Esophagus mucosa (tissue), 1 donor: ENCODE measurements at places on chromosomes 2 and 18. TPM values are rescaled to one million over a fixed set of nuclear protein-coding genes. Genes with fewer than 3 reads are reported as not detected.

Gene FLACC1
- total RNA-seq = 0.56 TPM

Gene L3MBTL4
- 4.8 TPM for total RNA-seq

Gene PDE1A
- total RNA-seq = 1.2 TPM

Gene CRYGD
- not detected for total RNA-seq

Gene CFC1
- not detected for total RNA-seq

Gene C2orf15
- total RNA-seq = 1.9 TPM

Gene EPAS1
- 89.5 TPM for total RNA-seq

Gene GALNT5
- total RNA-seq = 3.8 TPM

Gene MMADHC
- 86.5 TPM for total RNA-seq

- ATAC-seq = no peak
These were observed 95.9 kb downstream of the LYPD6B start for GRCh38 chr2:149134335-149134923.

DNA sequence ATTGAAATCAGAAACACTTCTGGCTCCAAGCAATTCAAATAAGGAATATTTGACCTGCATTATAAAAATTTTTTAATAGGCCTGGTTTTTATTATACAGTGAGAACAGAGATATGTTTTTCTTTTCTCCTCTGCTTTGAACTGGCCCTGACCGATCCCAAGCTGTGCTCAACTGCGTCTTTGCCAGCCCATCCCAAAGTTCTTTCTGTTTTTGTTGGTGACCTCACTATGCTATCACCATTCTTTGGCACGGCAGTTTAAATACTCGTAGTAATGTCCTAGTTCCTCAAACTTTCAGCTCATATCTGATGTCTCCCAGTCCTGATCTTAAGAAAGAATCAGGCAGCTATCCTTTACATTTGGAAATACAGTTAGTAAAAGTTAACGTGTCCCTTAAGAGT is 42.3 kb upstream of the NETO1 start:
- ATAC-seq = no peak

GRCh38 chr2:101442042-101442666 is 32.8 kb downstream of the RFX8 start:
- ATAC-seq = no peak

DNA sequence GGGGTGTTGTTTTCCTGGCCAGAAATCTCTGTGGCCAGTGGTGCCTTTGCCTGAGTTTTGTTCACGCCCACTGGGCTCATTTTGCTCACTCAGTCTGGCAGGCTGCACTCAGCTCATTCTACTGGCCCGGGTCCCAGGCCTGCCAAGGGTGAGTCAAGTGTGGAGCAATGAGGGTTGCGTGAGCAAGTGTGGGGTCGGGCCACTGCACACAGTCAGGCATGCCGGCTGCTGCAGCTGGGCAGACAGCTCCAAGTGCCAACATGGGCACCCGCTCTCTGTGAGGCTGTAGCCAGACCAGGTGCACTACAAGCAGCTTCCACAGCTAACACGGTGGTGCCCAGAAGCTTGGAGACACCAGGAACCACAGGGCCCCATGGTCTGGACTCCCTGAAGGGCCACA is 801.1 kb upstream of the RAB6C start:
- peak; percentile 98 for ATAC-seq

DNA sequence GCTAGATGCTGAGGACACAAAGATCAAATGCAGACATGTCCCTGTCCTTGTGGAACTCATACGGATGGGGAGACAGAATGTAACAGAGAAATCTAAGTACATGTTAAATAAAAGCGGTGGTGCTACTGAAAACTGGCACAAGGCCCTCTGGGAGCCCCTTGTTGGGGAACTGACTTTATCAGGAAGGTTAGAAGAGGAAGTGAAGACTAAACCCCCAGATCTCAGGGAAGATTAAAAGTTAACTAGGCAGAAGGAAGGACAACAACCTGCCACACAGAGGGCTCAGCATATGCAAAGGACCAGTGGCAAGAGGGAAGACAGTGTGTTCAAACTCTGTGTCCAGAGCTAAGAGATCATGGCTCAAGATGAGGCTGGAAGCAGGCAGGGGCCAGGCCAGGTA is 4.8 kb downstream of the CACNB4 start:
- no peak for ATAC-seq

- ATAC-seq = peak; percentile 16
These were observed 5.6 kb upstream of the GPR17 start for GRCh38 chr2:127640082-127641072.

DNA sequence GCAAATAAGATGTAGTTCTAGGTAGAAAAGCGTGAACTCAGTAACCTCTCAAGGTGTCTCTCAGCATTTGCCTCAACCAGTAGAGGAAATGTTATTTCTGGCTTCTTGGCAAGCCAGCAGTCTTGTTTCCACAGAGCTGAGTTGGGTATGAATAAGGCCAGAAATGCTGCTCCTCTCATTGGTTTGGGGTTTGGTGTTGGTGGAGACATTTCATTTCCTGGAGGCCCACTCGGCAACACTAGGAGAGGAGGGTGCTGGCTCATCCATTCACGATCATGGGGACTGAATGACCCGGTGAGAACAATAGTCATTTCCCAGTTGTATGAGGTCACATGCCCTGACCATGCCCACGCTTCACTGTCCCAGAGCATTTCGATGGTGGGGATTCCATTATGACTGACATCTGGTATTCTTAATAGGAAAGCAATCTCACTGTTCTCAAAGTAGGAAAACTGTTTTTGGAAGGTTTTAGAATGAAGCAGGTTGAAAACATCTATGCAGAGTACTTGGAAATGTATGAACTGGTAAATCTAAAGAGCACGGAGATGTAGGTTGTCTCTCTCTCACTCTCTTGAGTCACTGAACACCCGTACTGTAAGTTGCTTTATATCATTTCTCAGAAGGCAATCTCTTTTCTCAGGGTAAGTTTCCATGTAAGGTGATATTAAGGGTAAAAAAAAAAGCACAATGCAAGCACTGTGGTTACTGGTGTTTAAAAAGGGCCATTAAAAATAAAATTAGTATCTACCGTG is 37.1 kb upstream of the CTLA4 start:
- ATAC-seq = no peak

GRCh38 chr2:209094221-209094620 is 329.6 kb upstream of the MAP2 start:
- no peak for ATAC-seq

GRCh38 chr2:16096962-16097361 is 156.6 kb downstream of the MYCN start:
- ATAC-seq = no peak

DNA sequence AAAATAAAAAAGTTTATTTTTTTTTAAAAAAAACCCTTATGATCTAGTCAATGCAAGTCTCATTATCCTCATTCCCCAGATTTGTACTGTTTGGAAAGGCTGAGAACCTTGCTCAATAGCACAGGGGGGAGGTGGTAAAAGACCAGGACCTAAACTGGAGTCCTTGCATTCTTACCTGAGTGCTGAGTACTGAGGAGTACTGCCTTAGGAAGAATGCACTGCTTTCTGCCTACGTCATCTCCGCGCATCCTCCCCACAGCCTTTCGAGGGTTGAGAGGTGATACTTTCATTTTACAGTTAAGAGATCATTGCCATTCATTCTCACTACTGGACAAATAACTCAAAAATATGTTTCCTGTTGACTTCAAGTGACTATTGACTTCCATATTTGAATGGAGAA is 73.8 kb downstream of the MAP3K20 start:
- ATAC-seq = no peak

DNA sequence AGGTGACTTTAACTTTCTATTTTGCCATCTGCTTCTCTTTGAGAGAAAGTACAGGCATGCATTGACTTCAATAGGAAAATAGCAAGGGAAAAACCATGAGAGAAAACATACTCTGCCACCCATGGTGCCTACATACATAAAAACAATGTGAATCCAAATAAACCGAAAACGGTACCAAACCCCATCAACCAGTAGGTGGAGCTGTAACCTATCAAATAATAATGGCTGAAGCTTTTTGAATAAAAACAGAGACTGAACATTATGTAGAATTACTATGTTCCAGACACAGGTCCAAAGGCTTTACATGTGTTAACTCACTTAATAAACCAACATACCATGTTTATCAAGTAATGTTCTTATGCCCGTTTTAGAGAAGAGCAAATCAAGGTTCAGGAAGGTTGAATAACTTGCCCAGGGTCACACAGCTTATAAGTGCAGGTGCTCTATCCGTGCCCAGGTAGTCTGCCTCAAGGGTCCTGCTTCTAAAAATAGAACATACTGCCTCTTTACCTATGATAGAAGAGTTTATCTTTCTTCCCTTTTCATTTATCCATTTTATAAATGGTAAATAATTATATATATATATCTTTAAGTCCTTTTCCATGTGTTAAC is 293.9 kb upstream of the SYT4 start:
- peak; percentile 45 for ATAC-seq

- ATAC-seq = no peak
These were observed 61.1 kb downstream of the FMNL2 start for GRCh38 chr2:152396051-152396511.

- ATAC-seq = no peak
These were observed 47.1 kb upstream of the CCDC150 start for GRCh38 chr2:196592331-196592910.

DNA sequence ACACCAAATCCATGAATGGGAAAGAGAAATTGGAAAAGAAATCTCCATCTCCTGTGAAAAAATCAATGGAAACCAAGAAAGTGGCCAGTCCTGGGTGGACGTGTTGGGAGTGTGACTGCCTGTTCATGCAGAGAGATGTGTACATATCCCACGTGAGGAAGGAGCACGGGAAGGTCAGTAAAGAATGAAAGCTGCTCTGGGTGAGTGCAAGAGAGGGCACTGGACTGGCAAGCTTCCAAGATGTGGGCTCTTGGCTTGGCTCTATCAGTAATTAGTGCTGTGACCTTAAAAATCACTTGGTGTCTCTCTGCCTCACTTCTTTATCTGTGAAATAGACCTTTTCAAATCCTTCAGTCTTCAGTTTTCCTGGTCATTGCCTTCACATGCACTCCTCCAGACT is 89.0 kb downstream of the ZNF532 start:
- no peak for ATAC-seq

- ATAC-seq = no peak
These were observed 48.2 kb downstream of the ADI1 start for GRCh38 chr2:3470856-3471737.

DNA sequence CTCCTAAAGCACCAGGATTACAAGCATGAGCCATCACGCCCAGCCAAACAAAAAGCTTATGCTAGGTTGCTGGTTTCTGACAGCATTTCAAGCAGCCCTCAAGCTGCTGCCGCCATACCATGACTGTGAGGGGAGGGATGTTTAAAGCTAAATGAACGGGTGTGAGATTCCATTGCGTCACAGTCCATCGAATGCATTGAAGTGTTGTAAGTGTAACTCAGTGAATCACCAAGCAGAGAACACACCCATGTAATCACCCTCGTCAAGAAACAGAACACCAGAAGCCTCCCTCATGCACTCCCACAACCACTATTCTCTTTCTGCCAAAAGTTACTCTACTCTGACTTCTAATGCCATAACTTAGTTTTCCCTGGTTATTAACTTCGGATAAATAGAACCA is 32.8 kb upstream of the MC5R start:
- ATAC-seq = peak; percentile 77

GRCh38 chr2:96143848-96144480 is 1.3 kb downstream of the DUSP2 start:
- ATAC-seq = peak; percentile 22

DNA sequence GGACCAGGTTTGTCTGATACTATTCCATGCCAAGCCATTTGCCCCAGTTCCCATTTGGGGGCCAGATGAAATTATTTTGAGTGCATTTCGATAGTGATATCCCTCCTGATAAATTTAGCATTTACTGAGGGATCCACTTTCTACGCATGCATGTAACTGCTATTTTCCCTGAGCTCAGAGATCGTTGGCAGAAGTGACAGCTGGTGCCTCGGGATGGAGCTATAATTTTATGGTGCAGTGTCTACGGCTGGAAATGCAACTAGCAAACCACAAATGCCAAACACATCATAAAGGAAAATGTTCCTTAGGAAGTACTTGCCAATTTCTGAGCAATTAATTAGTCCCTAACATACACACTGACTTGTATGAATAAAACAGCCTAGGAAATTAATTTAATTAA is 254.8 kb downstream of the SLC8A1 start:
- no peak for ATAC-seq

DNA sequence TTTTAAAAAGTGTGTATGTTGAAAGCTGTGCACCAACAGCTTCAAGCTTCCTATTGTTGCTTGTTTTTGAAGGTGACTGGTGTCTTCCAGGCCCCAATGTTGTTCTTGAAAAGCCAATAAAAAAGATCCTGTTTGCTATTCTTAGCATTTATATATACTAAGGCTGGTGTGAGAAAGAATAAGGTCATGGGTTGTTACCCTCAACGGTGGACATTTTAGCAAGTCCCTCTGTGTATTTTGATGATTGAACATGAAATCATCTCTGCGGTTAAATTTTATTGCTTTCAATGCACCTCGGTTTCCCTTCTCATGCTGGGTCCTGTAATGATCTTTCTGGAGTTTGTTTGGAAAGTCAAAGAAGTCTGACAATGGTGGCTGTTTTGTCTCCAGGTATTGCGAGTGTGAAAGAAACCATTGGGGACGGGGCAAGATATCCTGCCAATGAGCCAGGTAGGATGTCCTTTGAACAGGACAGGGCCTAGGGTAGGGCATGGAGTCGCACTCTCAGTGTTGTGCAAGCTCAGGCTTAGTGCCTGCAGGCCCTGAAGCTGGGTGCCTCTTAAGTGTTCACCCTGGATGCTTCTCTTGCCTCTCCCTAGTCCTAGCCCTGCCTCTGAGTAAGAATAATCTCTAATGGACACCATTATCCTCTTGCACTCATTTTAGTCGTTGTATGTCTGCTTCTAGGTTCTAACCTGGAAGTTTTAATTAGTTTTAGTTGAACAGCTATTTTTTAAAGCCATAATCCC is 16.0 kb upstream of the KLF7 start:
- ATAC-seq = peak; percentile 61

DNA sequence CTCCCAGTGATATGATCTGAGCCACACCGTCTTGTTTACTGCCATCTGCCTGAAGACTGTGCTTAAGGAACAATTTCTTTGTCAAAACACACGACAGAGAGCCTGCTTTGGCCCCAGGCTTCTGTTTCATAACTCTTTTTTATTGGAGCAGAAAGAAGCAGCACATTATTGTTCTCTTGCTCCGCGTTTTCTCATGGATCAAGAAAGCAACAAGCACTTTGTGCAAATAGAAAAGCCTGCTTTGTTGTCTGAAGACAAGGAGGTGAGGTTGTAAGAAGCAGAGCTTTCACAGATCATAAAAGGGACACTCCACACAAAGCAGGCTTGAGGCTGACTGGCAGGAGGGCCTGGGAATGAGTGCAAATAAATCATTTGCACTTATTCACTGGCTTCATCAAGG is 118.3 kb upstream of the FAM136A start:
- ATAC-seq = peak; percentile 30

GRCh38 chr2:31232586-31232985 is 1.4 kb upstream of the EHD3 start:
- ATAC-seq = no peak

GRCh38 chr18:11437046-11437445 is 172.3 kb upstream of the SLC35G4 start:
- no peak for ATAC-seq

DNA sequence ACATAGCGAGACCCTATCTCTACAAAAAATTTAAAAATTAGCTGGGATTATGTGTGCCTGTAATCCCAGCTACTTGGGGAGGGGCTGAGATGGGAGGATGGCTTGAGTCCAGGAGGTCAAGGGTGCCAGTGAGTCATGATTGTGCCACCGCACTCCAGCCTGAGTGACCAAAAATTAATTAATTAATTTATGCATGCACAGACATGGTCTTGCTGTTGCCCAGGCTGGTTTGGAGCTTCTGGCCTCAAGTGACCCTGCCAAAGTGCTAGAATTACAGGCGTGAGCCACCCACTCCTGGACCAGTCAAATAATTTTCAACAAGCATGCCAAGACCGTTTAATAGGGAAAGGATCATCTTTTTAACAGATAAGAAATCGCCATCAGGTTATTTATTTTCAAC is 57.7 kb upstream of the TFCP2L1 start:
- ATAC-seq = no peak
